Cerebellar nuclear complex (tissue), 1 donor: ENCODE measurements at places on chromosomes 1 and 21.

DNA sequence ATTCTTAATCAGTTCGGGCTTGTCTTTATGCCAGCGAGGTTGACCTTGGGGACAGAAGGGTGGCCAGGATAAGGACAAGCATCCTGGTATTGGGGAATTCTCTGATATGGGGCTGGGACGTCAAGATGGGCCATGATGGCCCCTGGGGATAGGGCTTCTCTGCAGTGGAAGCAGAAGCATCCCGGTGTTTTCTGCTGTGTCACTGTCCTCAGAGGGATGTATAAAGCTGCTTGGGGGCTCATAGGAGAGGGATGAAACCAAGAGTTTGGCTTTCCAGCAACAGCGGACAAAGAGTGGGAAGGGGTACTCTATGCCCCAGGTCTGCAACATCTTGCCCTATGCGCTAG, 1.4 kb upstream of the ATP1B1 start:
- no peak for DNase-seq

- no peak for DNase-seq
Observed at GRCh38 chr21:36550761-36551160, 70.8 kb upstream of the CLDN14 start.

DNA sequence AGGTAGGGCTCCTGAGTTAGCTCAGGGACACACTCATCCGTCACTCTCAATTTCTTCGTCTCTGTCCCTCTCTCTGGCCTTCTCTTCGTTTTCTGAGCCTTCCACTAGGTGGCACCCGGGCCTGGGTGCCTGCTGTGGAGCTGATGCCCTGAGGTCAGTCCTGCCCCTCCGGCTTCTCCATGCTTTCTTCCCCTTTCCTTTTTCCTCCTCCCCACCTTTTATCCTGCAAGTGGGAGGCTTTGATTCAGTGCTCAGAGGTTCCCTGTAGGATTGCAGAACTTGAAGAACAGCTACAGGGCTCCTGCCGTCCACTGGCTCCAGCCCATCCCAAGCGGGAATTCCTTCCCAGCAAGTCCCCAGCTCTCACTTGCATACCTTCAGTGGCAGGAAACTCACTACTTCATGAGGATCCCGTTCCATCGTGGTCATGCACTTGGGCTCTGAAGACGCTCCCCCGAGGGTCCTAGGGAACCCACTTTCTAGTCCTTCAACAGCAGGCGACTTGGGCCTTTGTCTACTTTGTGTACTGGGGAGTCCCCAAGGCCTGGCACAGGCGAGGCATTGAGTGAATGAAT, 45.6 kb downstream of the SRRM1 start:
- DNase-seq = no peak

DNA sequence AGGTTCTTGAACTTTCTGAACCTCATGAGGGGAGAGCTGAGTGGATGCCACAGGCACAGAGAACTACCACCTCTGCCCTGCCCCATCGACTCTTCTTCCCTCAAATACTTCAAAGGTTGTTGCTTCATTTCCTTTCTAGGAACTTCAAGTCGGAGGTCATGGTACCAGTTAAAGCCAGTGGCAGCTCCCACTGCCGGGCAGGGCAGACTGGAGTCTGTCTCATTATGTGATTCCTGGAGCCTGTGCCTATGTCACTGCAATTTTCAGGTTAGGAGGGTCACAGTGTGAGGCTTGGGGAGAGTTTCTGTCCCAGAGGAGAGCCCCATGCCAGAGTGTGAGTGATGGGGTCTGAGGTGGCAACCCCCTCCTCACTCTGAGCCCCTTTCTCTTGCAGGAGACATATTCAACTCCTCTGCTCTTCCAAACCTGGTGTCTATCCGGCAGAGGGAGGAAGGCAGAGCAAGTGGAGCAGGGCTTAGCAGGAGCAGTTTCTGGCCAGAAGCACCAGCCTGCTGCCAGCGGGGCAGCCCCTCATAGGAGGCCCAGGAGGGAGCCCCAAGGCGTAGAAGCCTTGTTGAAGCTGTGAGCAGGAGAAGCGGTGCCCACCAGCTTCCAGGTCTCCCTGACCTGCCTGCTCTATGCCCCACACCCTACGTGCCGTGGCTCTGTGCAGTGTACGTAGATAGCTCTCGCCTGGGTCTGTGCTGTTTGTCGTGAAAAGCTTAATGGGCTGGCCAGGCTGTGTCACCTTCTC, 29.3 kb downstream of the CAMK1G start:
- DNase-seq = no peak

DNA sequence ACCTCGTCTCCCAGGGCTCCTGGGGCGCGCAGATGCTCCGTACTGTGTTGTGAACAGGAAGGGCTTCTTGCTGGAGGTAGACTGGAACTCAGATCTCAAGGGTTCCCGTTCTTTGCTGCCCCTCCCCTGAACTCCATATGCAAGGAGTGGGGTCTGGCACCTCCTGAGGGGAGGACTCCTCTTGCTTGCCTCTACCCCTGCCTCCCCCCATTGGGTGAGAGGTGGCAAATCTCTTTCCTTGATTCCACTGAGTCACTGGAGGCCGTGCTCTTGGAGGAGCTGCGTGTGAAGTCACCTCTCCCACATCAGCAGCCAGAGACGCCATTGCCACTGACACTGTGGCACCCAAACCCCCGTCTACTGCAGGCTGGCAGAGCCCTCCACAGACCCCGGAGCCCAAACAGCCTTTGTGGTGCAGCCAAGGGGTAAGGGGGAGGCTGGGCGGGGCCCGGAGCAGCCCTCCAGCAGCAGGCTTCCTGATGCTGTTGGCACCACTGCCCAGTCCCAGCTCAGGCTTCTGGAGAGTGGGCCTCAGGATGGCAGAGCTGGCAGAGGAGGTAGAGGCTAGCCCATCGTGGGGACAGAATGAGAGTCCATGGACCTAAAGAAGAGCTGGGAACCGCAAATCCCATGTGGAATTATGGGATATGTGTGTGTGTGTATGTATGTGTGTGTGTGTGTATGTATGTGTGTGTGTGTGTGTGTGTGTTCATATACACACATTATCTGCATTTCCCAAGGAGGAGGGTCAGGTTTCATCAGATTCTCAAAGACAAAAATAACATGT, 104.9 kb upstream of the RUNX3 start:
- no peak for DNase-seq

DNA sequence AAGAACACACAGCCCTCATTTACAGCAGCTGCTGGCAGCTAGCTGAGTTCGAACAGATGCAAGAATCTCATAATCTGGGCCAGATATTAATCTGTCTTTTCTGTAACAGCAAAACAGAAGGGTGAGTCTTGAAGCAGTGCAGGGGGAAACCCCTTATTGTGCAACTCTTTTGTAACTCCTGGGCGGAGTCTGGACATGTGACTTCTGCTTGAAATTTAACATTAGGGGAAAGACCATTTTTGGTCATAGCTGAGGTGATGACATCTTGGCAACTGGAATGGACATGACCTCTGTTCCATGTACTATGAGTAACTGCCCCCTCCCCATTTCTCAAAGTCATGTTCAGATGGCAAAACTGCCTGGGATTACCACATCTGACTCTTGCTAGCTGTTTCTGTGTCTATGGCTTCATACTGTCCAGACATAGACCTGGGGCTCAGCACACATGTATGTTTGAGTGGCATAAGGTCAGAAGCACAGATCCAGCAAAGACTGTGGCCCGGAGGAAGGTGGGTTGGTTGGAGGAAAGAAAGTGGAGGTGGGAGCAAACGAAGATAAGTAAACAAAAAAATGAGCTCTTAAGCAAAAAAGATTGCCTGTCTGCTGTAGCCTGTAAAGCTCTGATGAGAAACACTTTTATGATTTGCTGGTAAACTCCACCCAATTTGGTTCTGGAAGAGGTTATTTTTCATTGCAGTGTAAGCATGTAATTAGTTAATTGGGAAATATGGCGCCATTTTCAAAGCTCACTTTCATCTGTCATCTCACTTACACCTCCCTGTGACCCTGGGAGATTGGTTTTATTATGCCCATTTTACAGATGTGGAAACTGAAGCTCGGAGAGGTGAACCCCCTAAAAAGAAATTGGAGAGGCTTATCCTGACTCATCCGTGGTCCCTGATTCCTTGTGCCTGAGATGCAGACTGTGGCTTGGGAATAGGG, 26.1 kb downstream of the ETS2 start:
- no peak for DNase-seq

- no peak for DNase-seq
Observed at GRCh38 chr21:21968810-21969209, 970.6 kb downstream of the NCAM2 start.

- DNase-seq = no peak
Observed at GRCh38 chr1:226110249-226111097, 48.0 kb downstream of the H3-3A start.

DNA sequence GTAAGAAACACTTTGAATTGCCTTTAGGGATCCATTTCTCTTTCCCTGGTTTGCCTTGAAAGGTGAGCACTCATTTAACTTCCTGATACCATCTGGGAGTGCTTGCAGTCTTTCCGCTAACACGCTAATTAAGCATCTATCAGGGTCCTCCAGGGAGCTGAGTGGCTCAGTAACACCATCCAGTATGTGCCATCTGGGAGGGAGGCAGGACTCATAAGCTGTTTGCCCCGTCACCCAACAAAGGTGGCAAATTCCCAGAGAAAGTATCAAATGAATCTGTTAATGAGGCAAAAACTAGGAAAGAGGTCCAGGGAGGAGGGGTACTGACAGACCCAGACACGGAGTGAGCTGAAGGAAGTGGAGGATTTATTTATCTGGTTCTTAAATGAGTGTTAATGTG, 430.9 kb downstream of the HLX start:
- DNase-seq = no peak

DNA sequence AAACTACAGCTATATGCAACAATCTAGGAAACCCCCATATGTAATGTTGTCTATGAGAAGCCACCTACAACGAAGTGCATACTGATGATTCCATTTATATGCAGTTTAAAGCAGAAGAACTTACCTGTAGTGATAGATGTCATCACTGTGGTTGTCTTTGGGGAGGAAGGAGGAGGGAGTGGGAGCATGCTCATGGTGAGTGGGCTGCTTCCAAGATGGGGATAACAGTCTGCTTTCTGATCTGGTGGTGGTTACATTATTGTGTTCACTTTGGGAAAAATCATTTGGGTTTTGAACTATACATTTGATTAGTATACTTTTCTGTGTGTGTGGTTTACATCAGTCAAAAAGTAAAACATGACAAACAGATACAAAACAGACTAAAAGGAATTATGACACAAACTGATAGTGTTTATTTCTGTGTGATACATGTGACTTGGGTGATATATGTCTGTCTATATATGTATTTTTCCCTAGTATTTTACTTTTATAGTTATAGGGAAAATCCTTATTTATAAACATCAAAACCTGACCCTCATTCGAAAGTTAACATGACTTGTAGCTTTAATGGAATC, 184.7 kb downstream of the VPS13D start:
- no peak for DNase-seq

DNA sequence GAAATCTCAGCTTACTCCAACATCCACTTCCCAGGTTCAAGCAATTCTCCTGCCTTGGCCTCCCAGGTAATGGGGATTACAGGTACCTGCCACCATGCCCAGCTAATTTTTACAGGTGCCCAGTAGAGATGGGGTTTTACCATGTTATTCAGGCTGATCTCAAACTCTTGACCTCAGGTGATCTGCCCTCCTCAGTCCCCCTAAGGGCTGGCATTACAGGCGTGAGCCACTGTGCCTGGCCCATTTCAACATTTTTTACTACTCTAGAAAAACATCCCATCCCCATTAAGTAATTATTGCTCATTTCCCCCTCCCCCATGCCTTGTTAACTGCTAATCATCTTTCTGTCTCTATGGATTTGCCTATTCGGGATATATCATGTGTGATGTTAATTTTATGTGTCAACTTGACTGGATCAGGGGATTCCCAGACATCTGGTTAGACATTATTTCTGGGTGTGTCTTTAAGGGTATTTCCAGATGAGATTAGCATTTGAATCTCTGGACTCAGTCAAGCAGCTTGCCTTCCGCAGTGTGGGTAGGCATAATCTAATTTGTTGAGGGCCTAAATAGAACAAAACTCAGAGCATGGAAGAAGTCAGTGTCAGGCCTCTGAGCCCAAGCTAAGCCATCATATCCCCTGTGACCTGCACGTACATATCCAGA, 33.0 kb upstream of the ZBTB8B start:
- DNase-seq = no peak

DNA sequence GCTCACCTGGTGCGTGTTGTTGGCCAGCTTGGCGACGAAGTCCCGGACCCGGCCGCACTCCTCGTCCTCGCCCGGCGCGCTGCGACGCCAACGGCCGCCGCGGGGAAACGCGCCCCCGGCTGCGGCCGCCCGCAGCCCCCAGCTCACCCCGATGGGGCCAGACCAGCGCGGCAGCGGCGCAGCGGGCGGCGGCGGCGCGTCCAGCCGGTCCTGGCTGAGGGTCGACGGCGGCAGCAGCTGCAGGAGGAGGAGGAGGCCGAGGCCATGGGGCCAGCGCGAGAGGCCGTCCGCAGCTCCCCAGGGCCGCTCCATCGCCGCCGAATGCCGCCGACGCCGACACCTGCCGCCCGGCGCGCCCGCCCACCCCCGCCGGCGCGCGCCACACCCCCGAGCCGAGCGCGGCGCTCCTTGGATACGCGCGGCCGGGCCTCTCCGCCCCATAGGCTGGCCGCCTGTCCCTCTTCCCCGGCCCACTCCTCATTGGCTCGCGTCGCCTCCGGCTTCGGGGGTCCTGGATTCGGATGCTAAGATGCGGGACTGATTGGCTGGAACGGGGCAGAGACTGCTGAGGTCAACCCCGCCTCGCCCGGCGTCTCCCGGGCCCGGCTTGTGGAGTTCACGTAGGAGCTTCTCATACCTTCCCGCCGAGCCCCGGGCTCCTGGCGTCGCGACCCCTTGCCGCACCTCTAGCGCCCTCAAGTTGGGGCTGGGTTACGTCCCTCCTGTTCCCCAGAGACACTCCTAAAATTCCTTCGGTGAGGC, at the start of gene SORT1:
Gene SORT1 (minus strand): TSS at position 338 of the 762 bp plus-strand sequence. CDS start 26 bp downstream, at position 312.
- peak; percentile 19 for DNase-seq

DNA sequence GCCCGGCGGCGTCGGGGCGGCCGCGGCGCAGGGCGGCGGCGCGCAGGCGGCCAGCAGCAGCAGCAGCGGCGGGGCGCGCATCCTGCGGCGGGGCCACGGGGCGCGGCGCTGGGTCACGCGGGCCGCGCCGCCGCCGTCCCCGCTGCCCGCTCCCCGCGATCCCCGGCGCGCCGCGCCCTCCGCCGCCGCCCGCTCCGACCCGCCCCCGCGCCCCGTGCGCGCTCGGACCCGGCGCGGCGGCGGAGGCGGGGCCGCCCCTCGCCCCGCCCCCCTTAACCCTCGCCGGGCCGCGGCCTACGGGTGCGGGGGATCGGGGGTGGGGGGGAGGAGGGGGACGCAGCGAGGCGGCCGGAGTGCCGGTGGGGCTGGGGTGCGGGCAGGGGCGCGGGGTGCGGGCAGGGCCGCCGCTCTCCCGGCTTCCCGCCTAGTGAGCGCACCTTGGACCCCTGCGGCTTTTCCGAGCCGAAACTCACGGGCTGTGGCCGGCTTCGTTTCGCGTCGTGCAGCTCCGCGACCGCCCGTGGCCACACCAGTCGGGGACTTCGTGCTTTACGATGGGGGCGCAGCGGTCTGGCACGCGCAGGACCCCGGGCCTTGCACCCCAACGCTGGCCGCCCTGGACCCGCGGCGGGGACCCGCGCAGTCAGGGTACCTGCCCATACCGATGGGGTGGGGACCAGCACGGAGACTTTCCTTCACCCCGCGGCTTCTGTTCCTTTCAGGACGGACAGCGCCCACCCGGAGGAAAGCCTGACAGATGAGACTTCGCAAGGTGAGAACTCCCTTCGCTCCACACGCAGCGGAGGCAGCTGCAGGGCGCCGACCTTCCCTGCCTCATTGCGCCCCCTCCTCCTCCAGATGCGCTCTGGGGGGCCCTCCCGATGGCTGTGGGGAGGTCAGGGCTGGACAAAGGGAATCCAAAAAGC, at the start of gene FNDC10:
Gene FNDC10 (minus strand): TSS at position 201 of the 926 bp plus-strand sequence. CDS start 120 bp downstream, at position 81.
- no peak for DNase-seq

GRCh38 chr1:199907361-199907760, 120.1 kb upstream of the NR5A2 start:
- no peak for DNase-seq
